ENCODE measurements at places on chromosomes 3 and 15. TPM values are rescaled to one million over a fixed set of nuclear protein-coding genes. Genes with fewer than 3 reads are reported as not detected.

DNA sequence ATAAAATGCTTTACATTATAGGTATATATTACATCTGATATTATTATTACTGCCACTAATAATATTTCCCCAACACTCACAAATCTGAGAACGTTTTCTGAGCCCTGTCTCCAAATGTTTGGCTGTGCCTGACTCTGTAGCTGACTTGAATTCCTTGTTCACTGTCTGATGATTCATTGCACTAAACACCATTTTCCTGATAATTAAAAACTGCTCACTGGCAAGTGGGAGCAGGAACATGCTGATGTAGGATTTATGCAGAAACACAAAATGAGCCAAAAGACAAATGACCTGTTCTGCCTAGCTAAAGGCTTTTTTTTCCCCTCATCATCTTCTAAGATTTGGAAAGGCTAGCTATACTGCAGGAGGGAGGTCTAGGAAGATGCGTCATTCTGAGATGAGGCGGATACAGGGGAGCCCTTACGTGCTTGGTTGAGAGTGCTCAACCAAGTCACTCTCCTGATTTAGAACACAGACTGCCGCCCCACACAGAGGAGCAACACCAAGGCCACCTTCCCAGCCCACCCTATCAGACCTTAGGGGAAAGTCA lies 380.7 kb downstream of the EPHB1 start:
- DNase-seq: no peak

Gene C3orf62
- total RNA-seq: 5.9 TPM

Gene LRRC31
- not detected for total RNA-seq

GRCh38 chr15:74293021-74293810 lies 57.1 kb downstream of the CCDC33 start:
- DNase-seq: no peak

DNA sequence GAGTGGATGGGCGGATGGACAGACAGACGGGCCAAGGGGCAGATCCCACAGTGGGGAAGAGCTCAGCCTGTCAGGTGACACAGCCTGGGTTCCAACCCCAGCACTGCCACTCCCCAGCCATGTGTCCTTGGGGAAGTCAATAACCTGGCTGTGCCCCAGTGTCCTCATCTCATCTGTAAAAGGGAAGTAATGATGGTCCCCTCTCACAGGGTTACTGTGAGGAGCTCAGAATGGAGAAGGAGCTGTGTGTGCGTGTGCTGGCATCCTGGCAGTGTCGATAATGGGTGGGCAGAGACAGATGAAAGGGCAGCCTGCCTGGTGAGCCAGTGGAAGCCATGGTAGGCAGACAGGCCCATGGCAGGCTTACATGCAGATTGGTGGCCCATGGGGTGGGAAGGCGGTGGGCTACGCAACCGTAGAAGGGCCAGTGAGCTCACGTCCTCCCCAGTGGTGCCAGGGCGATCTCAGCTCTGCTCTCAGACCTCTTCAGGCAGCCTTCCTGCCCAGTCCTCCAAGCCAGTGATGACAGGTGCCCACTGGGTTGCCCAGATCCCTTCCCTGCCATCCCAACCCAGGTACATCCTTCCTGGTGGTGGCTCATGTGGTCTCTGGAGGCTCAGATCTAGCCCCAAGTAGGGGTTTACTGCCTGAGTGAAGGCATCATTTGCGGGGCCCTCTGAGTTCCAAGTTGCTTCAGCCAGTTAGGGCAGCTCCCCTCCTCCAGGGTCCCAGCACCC lies 2.3 kb upstream of the DNAJB8 start:
- DNase-seq: no peak

- DNase-seq: no peak
Observed at GRCh38 chr3:101615525-101615924, 41.5 kb downstream of the PCNP start.

Measured in aorta (tissue), 5 donors.